Epithelial cell of proximal tubule (primary cell): ENCODE measurements at places on chromosomes 7 and 10. TPM values are rescaled to one million over a fixed set of nuclear protein-coding genes. Genes with fewer than 3 reads are reported as not detected.
A peak's percentile ranks its signal among the peaks of the same experiment; 100 is the strongest.

GRCh38 chr7:91880016-91880412 lies 488 bp downstream of the MTERF1 start:
- no peak for DNase-seq

- DNase-seq = no peak
Observed at GRCh38 chr10:95346715-95347401, 56.1 kb upstream of the PDLIM1 start.

DNA sequence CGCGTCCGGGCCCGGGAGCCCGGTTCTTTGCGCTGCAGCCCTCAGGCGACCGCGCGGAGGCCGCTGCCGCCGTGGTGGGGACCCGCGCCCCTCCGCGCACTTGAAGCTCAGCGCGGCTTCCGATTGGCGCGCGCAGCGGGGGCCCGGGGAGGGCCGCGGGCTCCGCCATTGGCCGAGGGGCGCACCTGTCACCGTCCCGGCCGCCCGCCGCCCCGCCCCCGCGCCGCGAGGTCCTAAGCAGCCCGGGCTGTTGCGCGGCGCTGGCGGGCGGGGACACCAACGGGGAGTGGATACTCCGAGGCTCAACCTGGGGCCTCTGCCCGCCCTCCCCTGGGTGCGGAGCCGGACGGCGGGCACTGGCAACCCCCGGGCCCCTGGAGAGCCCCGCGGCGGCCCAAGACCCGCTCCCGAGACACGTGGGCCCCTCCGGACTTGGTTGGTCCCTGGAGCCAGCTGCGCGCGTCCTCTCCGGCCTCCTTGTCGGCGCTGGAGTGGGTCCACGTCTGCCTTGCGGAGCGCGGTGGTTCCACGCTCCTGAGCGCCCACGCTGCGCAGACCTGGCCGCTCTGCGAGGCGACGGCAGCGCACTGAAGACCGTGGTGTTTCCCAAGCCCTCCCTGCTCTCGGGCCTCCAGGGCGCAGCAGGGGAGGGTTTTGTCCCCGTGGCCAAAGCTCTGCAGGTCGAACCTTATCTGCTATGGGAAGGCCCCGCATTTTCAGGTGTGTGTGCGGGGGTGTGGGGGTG lies at the start of gene MNX1:
TSS of gene MNX1 (minus strand) at position 76 of the 745 bp plus-strand sequence. CDS start 313 bp downstream, outside the sequence.
- no peak for DNase-seq

- DNase-seq = no peak
Observed at GRCh38 chr7:102891693-102892261, 21.0 kb upstream of the LRRC17 start.

GRCh38 chr7:101975046-101975445 lies 157.6 kb downstream of the CUX1 start:
- DNase-seq = no peak

TSPAN14 gene
- total RNA-seq = 96.7 and 139 TPM in 2 replicates

DNA sequence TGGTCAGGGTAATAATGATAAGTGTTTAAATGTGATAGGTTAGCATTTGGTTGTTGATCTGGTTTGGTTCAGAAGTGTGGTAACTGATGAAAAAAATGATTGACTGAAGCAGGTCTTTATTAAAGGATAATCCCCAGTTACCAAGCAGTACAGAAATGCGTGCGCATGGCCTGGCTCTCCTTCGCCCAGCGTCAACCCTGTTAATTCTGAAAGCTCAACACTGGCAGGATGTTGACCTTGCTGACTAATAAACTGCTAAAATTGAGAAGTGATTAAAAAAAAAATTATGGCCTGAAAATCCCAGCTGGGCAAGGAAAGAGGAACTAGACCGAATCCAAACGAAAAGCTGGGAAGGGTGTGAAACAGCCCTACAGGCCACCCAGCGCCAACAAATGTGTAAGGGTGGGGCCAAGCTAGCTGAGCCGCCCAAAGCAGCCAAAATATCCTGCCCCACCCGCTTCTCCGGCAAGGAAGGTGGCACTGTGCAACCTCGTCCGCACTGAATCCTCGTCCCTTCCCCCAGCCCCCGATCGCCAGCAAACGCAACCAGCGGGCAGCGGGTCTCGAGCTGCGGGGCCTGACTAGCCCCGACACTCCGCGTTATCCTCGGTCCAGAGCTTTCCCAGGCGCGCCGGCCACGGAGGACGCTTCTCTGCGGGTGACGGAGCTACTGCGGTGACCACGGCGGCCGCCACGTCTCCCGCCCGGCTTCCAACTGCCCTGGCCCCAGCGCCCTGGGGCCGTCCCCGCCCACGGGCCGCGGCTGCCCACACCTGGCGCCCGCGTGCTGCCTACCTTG lies 561 bp downstream of the SHTN1 start:
- DNase-seq = no peak

- DNase-seq = no peak
Observed at GRCh38 chr7:157136372-157136771, 2.4 kb upstream of the UBE3C start.

- DNase-seq = no peak
Observed at GRCh38 chr7:99210265-99210970, 2.5 kb upstream of the KPNA7 start.

DNA sequence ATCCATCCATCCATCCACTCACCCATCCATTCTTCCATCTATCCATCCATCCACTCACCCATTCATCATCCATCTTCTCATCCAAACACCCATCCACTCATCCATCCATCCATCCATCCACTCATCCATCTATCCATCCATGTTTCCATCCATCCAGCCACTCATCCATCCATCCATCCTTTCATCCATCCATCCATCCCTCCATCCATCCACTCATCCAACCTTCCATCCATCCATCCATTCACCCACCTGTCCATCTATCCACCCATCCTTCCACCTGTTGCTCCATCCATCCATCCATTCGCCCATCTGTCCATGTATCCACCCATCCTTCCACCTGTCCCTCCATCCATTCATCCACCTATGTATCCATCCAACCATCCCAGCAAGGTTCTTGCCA lies 378.4 kb upstream of the PFKP start:
- no peak for DNase-seq

DNA sequence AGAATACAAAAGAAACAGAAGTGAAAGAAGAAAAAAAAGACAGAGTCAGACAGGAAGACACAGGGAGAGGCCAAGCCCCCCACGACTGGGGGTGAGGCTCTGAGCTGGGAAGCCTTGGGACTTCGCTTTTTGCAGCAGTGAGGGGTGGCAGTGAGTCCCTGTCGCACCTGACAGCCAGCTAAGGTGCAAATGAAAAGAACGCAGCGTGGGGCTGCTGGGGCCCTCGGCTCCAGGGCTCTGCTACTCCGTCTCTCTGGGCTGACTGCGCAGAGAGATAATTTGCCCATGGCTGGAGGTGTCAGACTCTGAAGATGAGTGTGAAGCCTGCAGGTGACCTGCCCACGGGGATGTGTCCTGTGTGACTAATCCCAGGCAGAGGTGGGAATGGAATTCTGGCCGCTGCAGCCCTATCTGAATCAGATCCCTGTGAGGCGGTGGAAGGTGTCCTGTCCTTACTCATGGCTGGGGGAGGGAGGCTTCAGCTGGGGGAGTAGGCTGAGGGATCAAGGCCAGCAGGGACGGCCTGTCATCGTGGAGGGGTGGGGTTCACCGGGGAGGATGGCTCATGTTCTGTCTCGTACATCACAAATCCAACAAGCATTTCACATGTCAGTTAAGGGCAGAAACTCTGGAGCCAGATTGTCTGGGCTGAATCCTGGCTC lies 96.4 kb downstream of the SLIT1 start:
- DNase-seq = no peak

GRCh38 chr7:93146472-93147141 lies 1.6 kb downstream of the SAMD9L start:
- DNase-seq = no peak

DNA sequence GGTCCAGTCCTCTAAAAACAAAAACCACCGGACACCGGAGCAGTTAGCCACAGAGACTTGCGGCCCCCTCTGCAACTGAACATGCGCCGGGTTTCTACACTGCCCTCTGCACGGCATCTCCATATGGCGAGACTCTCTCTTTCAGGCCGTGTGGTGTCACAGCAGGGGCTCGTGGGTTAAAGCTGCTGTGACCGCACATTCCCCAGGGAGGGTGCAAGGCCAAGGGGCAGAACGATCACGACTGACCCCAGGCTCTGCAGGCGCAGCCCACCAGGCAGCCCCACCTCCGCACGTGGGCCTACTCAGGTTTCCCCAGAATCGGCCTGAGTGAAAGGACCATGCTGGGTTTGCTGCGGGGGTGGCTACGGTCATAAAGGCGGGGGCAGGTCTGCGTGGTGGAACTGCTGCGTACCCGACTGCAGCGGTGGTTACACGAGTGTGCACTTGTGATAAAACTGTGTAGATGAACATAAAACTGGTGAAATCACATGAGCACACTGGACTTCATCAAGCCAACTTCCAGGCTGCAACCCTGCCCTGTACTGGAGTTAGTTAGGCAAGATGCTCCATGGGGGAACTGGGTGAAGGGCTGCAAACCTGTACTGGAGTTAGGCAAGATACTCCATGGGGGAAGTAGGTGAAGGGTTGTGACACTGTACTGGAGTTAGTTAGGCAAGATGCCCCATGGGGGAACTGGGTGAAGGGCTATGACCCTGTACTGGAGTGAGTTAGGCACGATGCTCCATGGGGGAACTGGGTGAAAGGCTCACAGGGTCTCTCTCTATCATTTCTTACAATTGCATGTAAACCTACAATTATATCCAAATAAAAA lies 81.4 kb upstream of the PPP2R2D start:
- no peak for DNase-seq

- DNase-seq = no peak
Observed at GRCh38 chr10:87921931-87922688, 58.7 kb downstream of the PTEN start.

CRTAC1 gene
- total RNA-seq = 0.06 TPM in 1 of 2 replicates, not detected in the other

- no peak for DNase-seq
Observed at GRCh38 chr10:125103924-125104323, 56.4 kb downstream of the CTBP2 start.

DNA sequence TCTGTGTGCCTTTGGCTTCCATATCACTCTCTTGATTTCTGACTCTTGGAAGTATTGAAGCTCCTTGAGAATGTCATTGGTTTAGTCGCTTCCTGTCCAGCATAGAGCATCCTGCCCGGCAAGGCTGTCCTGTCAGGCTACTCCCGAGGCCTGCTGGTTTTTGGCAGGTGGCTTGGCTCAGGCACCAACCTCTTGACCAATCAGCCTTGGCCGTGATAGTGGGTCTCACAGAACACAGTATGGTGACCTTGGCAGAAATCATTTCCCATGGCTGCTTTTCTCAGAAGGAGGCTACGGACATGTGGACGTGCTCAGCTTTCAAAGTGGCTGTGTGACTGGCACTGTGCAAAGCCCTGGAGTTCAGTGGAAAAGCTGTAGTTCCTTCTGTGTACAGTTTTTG lies 516.9 kb downstream of the REEP3 start:
- no peak for DNase-seq

ANKRD1 gene
- 72.2 and 127 TPM in 2 replicates for total RNA-seq

GRCh38 chr7:149310113-149310836 lies 48.3 kb downstream of the ZNF783 start:
- peak; percentile 51 for DNase-seq

CAV1 gene
- 66.7 and 110 TPM in 2 replicates for total RNA-seq

TMEM184A gene
- 2.2 and 3.6 TPM in 2 replicates for total RNA-seq

DNA sequence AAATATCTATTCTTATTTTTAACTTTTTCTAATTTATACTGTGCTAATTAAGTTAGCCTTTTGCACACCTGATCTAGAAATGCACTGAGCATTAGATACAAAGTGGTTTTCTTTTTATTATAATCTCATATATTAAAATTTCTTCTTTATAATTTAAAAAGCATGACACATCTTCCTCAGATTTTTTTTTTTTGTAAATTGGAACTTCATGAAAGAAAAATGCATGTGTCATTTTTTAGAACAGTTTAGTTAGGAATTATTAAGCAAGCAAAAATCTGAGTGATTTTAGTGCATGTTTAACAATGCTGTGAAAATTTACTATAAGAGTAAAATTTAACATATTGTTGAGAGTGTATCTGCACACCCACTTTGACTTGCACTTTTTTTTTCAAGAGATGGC lies 367.9 kb downstream of the TFEC start:
- no peak for DNase-seq

OPN4 gene
- total RNA-seq = not detected in 2 replicates

SGMS1 gene
- 25.2 and 40.2 TPM in 2 replicates for total RNA-seq

DNA sequence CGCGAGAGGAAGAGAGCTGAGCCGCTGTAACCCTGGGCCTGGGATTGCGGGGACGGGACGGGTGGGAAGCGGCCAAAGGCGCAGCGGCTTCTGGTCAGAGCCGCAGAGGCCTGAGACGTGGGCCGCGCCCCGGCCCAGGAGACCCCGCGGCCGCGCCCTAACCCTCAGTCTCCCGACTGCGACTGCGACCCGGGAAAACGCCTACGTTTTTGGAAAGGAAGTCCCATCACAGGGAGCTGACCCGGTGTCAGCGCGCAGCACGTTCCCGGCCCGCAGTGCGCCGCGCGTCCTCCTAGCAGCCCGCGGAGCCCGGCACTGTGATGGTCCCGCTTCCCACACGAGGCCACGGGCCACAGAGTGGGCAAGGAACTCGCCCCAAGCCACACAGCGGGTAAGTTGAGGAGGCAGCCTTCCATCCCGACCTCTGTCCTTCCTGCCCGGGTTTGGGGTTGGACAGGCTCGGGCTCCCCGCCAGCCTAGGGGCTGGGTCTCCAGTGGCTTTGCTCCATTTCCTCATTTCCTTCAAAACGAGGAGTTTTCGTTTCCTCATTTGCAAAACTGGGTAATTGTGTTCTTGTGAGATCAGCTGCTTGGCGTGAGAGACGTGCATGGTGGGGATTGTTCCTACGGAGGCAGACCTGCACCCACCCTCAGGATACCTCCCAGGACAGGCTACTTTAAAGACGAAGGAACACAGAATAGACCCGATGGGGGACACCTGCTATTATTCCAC lies 1.2 kb downstream of the GPNMB start:
- DNase-seq = no peak

GJD4 gene
- total RNA-seq = not detected in 2 replicates

DNA sequence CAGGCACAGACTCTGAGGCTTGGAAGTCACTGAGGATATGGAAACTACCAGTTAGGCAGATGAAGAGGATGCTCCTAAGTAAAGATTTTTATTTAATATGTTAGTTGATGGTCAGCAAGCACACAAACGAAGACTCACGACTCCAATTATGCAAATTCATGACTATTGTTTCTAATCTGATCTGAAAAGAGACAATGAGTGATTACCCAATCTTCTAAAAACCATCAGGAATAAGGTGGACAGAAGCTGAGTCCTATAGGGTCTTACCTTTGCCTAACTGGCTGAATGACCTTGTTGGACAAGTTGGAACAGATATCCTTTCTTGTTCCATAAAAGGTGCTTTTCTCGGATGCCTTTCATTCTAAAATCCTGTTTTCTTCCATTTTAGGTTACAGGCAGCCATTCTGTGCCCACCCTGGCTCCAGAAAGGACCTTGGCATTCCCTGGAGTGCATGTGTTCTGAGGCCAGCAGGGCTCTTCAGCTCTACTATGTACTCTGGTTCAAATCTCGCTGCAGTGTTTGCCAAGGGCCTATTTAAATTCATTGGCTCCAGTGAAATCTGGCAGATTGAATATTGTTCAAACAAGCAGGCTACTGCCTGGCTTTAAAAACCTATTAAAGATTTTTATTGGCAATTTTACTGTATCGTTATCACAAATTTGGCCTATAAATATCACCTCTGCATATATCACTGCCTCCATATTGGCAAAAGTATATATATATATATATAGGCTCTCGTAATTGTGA lies 77.5 kb downstream of the SLC25A13 start:
- no peak for DNase-seq

RAB19 gene
- total RNA-seq = 2.7 and 3.6 TPM in 2 replicates

- no peak for DNase-seq
Observed at GRCh38 chr10:46247808-46248569, 38.8 kb upstream of the ANTXRL start.
